ENCODE measurements at places on chromosomes 2 and 18. TPM values are rescaled to one million over a fixed set of nuclear protein-coding genes. Genes with fewer than 3 reads are reported as not detected.

DNA sequence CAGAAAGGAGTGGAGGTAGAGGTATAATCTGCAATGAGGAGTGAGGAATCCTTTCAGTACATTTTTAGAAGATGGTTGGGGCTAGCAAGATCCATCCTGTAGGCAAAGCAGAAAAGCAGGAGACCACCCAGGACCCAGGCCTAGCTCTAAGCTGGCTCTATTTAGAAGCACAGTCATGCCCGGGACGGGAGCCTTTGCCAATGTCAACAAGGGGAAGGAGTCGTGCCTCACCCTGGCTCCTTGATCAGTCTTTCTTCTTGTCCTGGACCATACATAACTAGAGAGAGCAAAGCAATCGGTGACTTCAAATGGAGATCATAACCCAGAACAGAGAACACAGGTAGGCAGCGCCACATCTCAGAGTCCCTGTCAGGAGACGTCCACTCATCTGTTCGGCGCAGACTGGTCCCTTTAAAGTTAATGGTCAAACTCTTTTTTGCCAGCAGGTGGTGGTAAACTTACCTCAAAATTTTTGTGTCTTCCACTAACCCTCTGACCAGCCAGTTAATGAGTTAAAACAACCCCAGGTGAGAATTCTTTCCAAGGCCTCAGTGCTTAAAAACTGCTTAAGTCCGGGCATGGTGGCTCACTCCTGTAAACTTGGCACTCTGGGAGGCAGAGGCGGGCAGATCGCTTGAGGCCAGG is 8.0 kb downstream of the MC5R start:
- H3K36me3 ChIP-seq = no peaks in the 10 kb centered on the region
- no peak for DNase-seq
- no peak overlapping the region for H3K4me3 ChIP-seq
- peaks cover 13% of the 10 kb centered on the region for H3K27me3 ChIP-seq

- H3K27ac ChIP-seq = no peak overlapping the region
- peaks cover 10% of the 10 kb centered on the region for H3K4me1 ChIP-seq
- DNase-seq = no peak
- H3K27me3 ChIP-seq = peaks cover 24% of the 10 kb centered on the region
- peak overlapping the region; percentile 92 for H3K4me3 ChIP-seq
Observed at GRCh38 chr2:197308585-197308984, 2.0 kb downstream of the ANKRD44 start.

- no peak overlapping the region for H3K4me3 ChIP-seq
- no peak overlapping the region for H3K27ac ChIP-seq
- peaks cover 8% of the 10 kb centered on the region for H3K4me1 ChIP-seq
- no peaks in the 10 kb centered on the region for H3K36me3 ChIP-seq
- peaks cover 2% of the 10 kb centered on the region for H3K27me3 ChIP-seq
Observed at GRCh38 chr18:4586731-4587130, 131.6 kb upstream of the DLGAP1 start.

DNA sequence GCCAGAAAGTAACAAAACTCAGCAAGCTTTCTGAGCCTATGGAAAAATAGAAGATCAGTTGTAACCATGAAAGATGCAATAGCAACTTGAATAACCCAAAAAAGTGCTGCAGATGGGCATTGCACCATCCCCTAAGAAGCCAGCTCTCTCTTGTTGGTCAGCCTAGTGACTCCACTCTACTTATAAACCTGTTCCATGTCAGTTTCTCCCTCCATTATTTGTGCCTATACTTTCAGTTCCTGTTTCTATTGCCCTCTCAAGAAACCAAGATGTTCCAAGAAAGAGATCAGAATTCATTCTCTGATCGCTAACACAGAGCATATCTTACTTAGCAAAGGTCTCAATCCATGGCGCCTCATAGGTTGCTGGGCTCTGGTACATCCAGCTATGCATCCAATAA is 170.3 kb upstream of the MAP2 start:
- no peak overlapping the region for H3K4me3 ChIP-seq
- peaks cover 1% of the 10 kb centered on the region for H3K4me1 ChIP-seq
- H3K27ac ChIP-seq = no peak overlapping the region
- no peak for DNase-seq
- H3K27me3 ChIP-seq = no peaks in the 10 kb centered on the region

- no peak overlapping the region for H3K4me3 ChIP-seq
- no peaks in the 10 kb centered on the region for H3K27me3 ChIP-seq
- H3K27ac ChIP-seq = no peak overlapping the region
- DNase-seq = no peak
- H3K36me3 ChIP-seq = no peaks in the 10 kb centered on the region
Observed at GRCh38 chr18:4236940-4237663, 218.0 kb downstream of the DLGAP1 start.

GRCh38 chr2:68185541-68186164 is 28.0 kb downstream of the PNO1 start:
- no peak overlapping the region for H3K27ac ChIP-seq
- peaks cover 10% of the 10 kb centered on the region for H3K36me3 ChIP-seq
- peak; percentile 20 for DNase-seq
- peaks cover 12% of the 10 kb centered on the region for H3K4me1 ChIP-seq

- peak overlapping the region; percentile 83 for H3K27ac ChIP-seq
- no peak for DNase-seq
- H3K27me3 ChIP-seq = no peaks in the 10 kb centered on the region
- no peak overlapping the region for H3K4me3 ChIP-seq
- peaks cover 2% of the 10 kb centered on the region for H3K36me3 ChIP-seq
Observed at GRCh38 chr2:1701556-1702185, 42.6 kb downstream of the PXDN start.

DNA sequence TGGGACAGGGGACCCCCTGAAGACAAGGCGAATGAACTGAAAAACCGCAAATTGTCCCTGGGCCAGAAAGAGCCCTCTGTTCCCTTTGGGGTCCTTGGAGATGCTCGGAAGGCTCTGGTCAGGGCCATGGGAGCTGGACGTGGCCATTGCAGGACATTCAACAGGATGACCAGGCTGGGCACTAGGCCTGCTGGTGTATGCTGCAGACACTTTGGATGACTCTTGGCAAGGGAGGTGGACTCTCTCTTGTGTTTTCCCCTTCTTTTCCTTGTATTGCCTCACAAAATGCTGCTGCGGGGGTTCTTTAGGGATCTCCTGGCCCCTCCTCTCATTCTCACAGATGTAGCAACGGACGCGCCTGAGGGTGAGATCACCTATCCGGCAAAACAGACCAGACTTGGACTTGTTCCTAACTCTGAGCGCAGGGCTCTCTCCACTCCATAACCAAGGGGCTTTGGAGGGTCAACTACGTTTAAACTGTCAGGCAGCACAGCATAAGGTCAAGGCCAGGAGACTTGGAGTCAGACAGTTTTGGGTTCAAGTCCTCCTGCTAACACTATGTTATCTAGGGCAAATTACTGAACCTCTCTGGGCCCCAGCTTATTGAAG is 41.8 kb upstream of the SH3RF3 start:
- H3K27ac ChIP-seq = no peak overlapping the region
- H3K4me3 ChIP-seq = no peak overlapping the region
- H3K27me3 ChIP-seq = peaks cover 8% of the 10 kb centered on the region
- no peaks in the 10 kb centered on the region for H3K36me3 ChIP-seq
- no peak for DNase-seq

- peak overlapping the region; percentile 25 for H3K4me3 ChIP-seq
- H3K36me3 ChIP-seq = no peaks in the 10 kb centered on the region
- H3K27me3 ChIP-seq = peaks cover 28% of the 10 kb centered on the region
- no peak for DNase-seq
Observed at GRCh38 chr2:196169516-196169915, 1.9 kb downstream of the STK17B start.

DNA sequence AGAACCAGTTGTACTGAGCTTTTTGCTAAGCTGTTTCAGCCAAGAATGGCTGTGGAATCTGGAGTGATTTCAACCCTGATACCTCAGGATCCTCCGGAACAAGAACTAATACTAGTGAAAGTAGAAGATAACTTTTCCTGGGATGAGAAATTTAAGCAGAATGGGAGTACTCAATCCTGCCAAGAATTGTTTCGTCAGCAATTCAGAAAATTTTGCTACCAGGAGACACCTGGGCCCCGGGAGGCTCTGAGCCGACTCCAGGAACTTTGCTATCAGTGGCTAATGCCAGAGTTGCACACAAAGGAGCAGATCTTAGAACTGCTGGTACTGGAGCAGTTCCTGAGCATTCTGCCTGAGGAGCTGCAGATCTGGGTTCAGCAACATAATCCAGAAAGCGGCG is 1.6 kb downstream of the ZNF397 start:
- no peaks in the 10 kb centered on the region for H3K27me3 ChIP-seq
- no peak for DNase-seq
- H3K36me3 ChIP-seq = peaks cover 43% of the 10 kb centered on the region
- peak overlapping the region; percentile 100 for H3K27ac ChIP-seq
- peaks cover 8% of the 10 kb centered on the region for H3K4me1 ChIP-seq

- H3K36me3 ChIP-seq = no peaks in the 10 kb centered on the region
- no peak overlapping the region for H3K27ac ChIP-seq
- no peak for DNase-seq
- H3K4me1 ChIP-seq = no peaks in the 10 kb centered on the region
- peaks cover 15% of the 10 kb centered on the region for H3K27me3 ChIP-seq
Observed at GRCh38 chr18:24584205-24584604, 123.8 kb downstream of the HRH4 start.

DNA sequence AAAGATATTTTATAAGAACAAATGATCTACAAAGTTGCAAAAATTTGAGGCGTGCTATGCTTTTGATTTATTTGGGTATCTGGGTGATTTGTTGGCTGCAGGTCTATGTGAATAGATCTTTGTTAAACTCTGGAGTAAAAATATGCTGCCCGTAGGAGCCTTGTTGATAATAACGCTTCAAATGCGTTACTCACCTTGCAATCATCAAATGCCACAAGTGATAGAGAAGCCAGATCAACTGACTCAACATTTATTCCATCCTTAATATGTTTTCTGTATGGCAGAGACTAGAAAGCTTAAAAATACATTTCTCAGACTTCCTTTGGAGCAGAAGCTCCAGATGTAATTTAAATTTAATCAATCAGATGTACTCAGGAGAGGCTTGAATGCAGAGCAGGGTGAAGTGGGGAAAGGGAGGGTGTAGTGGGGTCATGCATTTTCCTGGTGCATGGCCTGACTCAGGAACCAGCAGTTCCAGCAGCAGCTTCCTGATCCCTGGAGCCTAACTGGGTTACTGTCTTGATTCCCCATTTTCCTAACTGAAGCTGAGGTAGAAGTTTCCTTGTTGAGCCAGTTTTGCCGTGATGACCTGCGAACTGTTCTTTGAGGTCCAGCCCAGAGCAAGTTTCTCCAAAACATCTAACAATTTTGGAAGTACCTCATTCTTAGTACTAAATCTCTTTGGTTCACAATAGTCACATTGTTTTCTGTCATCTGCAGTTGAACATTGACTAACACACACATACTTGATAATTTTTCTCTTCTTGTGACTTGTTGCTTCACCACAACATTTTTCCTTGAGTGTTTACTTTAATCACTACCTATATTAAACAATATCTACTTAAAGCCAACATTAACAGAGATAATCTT is 284.7 kb upstream of the CWC22 start:
- no peaks in the 10 kb centered on the region for H3K36me3 ChIP-seq
- no peaks in the 10 kb centered on the region for H3K27me3 ChIP-seq
- DNase-seq = no peak
- H3K27ac ChIP-seq = peak overlapping the region; percentile 88
- H3K4me3 ChIP-seq = no peak overlapping the region

DNA sequence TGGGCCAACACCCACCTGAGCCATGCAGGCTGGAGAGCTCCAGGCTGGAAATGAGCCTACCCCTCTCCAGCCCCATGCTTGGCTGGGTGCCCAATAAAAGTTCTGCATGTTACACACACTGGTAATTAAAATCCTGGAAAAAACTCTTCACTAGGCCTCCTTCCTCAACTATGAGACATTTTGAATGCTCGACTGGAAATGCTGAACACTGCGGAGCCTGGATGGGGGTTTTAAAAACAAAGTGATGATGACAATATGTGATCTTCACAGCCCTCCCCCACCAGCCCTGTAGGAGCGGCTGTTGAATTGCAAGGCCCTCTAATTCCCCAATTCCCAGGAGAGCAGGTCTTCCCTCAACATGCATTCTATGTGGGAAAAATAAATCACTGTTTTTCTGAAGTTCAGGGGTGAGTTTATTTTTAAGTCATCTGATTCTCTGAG is 179.2 kb downstream of the TTC32 start:
- no peak overlapping the region for H3K4me3 ChIP-seq
- no peaks in the 10 kb centered on the region for H3K27me3 ChIP-seq
- no peaks in the 10 kb centered on the region for H3K36me3 ChIP-seq
- DNase-seq = no peak
- H3K27ac ChIP-seq = no peak overlapping the region

GRCh38 chr18:62399781-62400308 is 74.7 kb downstream of the TNFRSF11A start:
- no peak overlapping the region for H3K4me3 ChIP-seq
- H3K36me3 ChIP-seq = no peaks in the 10 kb centered on the region
- peaks cover 3% of the 10 kb centered on the region for H3K4me1 ChIP-seq
- DNase-seq = no peak
- no peak overlapping the region for H3K27ac ChIP-seq

DNA sequence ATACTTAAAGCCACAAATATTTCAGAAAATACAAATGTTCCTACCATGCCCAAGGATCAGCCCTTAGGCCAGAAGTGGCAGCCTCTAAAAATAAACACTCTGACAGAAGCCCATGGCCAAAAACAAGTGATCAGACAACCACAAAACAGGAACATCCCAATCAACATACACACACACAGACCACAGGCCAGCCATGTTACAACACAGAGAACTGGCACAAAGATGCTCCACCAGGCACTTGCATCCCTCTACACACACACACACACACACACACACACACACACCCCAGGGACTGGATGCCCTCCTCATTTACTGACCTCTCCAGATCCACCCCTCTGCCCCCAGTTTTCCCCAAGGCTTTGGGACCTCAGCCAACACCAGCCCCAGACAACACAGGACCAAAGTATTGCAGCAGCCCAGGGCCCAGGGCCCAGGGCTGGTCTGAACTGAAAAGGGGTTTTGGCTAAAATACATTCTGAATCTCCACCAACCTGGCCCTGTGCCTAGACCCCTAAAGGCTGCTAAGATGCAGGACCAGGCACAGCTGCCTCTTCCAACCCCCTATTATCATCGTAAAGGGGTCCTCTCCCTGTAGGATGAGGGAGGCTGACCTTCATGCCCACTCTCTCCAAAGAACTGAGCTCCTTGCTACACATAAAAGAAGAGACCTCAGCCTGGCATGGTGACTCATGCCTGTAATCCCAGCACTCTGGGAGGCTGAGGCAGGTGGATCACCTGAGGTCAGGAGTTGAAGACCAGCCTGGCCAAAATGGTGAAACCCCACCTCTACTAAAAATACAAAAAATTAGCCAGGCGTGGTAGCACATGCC is 151.4 kb downstream of the TNS1 start:
- no peak for DNase-seq
- no peaks in the 10 kb centered on the region for H3K4me1 ChIP-seq
- H3K27ac ChIP-seq = no peak overlapping the region
- no peak overlapping the region for H3K4me3 ChIP-seq

OR6B2 gene
- total RNA-seq = not detected

EFEMP1 gene
- 43.9 TPM for total RNA-seq

RMDN2 gene
- 9.1 TPM for total RNA-seq

C2orf66 gene
- 0.38 TPM for total RNA-seq

NAT8 gene
- not detected for total RNA-seq

VWC2L gene
- not detected for total RNA-seq

DUSP2 gene
- total RNA-seq = 0.64 TPM

MAL gene
- total RNA-seq = not detected

PRKAG3 gene
- not detected for total RNA-seq
